IPS DF 6.9 (cell line): ENCODE measurements at places on chromosomes 3 and 15.

GRCh38 chr15:66715181-66715624 is 13.2 kb downstream of the SMAD6 start:
- no peak overlapping the region for H3K4me3 ChIP-seq
- H3K4me1 ChIP-seq, result no peaks in the 10 kb centered on the region
- no peaks in the 10 kb centered on the region for H3K27me3 ChIP-seq
- 0 out of 2 replicates have a peak, but pooled peaks cover 5% of the 10 kb centered on the region for H3K36me3 ChIP-seq
- no peak overlapping the region for H3K27ac ChIP-seq

- H3K27me3 ChIP-seq, result no peaks in the 10 kb centered on the region
- no peaks in the 10 kb centered on the region for H3K4me1 ChIP-seq
- no peaks in the 10 kb centered on the region for H3K36me3 ChIP-seq
- H3K27ac ChIP-seq, result no peak overlapping the region
These were observed 47.3 kb downstream of the TMCO5A start for GRCh38 chr15:37981775-37982174.

- H3K27ac ChIP-seq, result no peak overlapping the region
- H3K27me3 ChIP-seq, result no peaks in the 10 kb centered on the region
- no peak for DNase-seq
- no peaks in the 10 kb centered on the region for H3K4me1 ChIP-seq
- no peaks in the 10 kb centered on the region for H3K36me3 ChIP-seq
These were observed 43.0 kb downstream of the SAXO2 start for GRCh38 chr15:82305621-82306048.

GRCh38 chr15:83064859-83065258 is 2.2 kb downstream of the BTBD1 start:
- peaks cover 2% of the 10 kb centered on the region; the same call in 1 of the 2 replicates for H3K4me1 ChIP-seq
- no peak overlapping the region for H3K27ac ChIP-seq
- no peak overlapping the region for H3K4me3 ChIP-seq
- H3K36me3 ChIP-seq, result no peaks in the 10 kb centered on the region

DNA sequence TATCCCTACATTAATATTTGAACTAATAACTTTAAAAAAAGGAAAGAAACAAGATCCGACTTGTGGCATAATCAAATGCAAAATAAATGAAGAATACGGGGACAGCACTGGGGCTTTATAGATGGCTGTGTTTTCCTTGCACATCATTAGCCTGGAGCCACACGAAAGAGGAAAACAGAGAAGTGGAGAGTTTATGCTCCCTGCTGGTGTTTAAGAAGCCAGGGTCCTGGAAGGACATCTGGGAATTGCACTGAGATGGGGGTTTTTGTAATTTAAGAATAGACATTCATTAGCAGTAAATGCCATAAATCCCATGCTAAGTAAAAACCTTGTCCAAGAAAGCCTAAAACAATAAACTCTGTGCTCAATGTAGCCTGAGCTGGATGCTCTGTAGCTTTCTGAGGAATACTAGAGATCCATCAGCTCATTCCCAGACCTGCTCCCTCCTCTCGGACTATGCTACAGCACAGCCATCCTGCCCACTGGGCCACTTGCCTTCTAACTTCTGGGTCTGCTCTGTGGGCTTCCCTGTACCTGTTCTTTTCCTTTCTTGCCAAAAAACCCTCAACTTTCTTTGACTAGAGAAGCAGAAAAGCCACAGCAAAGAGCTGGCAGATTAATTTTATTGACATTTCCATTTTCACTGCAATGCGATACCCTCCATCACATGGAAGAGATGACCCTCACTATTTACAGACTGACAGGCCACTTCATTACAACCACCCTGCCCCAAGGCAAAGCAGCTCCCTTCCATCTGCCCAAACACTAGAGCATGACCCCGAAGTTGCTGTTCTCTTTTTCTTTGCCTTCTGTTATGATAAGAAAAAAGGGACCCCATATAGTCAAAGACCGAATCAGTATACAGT is 62.3 kb downstream of the MEIS2 start:
- H3K27ac ChIP-seq, result no peak overlapping the region
- H3K36me3 ChIP-seq, result no peaks in the 10 kb centered on the region
- DNase-seq, result no peak
- no peaks in the 10 kb centered on the region for H3K4me1 ChIP-seq
- no peaks in the 10 kb centered on the region for H3K27me3 ChIP-seq

DNA sequence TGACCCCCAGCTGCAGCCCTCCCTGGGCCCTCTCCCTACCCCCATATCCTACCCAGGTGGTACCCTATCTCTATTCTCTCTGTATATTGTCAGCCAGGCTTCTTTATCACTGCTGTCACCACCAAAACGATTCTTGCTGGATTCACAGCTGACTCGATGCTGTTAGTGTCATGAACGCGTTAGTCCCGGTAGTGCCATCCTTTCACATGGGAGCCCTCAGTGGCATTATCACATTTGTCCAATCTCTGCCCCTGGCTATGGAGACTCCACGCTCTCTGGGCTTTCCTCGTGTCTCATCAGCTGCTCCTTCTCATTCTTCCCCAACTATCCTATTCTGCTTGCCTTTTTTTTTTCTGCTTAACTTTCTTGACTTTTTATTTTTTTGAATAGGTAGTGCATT is 7.0 kb downstream of the SCAMP5 start:
- no peaks in the 10 kb centered on the region for H3K36me3 ChIP-seq
- H3K4me1 ChIP-seq, result no peaks in the 10 kb centered on the region

DNA sequence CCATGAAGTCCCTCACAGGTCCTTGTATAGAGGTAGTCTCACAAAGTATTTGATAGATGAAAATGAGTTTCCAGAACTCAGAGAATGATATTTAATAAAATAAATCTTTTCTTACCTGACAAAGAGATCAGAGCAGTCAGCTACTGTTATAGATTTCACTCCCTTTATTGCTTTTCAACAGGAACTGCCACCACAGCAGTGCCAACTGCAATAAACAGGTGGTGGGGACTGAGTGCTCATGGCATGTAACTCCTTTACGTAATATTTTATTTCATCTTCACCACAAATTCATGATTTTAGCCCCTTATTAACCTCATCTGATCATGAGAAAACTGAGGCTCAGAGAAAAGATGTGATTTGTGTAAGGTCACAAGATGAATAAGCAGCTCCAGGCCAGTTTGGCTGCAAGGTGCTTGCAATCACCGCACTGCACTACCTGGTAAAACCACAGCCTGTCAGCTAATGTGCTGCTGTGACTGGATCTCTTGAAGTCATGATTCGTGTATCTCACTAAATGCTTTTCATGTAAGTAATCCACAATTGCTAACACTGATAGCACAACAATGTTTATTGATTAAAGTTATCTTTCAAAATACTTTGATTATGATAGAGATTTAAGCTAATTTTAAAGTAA is 78.8 kb downstream of the WNT5A start:
- no peak overlapping the region for H3K27ac ChIP-seq
- no peaks in the 10 kb centered on the region for H3K4me1 ChIP-seq
- DNase-seq, result no peak
- H3K27me3 ChIP-seq, result no peaks in the 10 kb centered on the region; the same call in 1 of the 2 replicates

GRCh38 chr3:66703501-66703900 is 202.7 kb upstream of the LRIG1 start:
- no peaks in the 10 kb centered on the region for H3K4me1 ChIP-seq
- no peaks in the 10 kb centered on the region for H3K36me3 ChIP-seq
- no peak overlapping the region for H3K27ac ChIP-seq
- DNase-seq, result no peak
- H3K27me3 ChIP-seq, result no peaks in the 10 kb centered on the region
- no peak overlapping the region for H3K4me3 ChIP-seq

DNA sequence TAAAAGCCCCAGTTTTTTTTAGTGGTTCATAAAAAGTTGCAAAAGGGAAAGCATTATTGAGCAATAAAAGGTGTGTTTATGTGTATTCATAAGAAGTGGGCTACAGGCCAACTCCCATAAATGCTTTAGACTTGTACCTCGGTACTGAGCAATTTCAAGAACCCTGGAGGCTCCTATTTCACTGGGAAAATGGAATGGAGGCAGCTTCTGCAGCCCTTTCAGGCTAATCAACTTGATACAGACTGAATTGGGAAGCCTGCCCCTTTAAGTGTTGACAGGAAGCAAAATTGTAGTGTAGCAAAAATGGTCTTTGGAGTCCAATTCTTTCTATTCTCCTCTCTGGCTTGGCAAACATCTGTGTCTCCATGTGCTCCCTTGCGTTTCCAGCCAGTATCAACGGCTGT is 118.8 kb downstream of the ECT2 start:
- no peak for DNase-seq
- no peaks in the 10 kb centered on the region for H3K27me3 ChIP-seq
- no peak overlapping the region for H3K27ac ChIP-seq
- H3K4me3 ChIP-seq, result no peak overlapping the region

- no peak overlapping the region for H3K27ac ChIP-seq
- no peak overlapping the region for H3K4me3 ChIP-seq
- no peaks in the 10 kb centered on the region for H3K27me3 ChIP-seq
- H3K36me3 ChIP-seq, result no peaks in the 10 kb centered on the region
- no peak for DNase-seq
These were observed 232.6 kb downstream of the GAP43 start for GRCh38 chr3:115855911-115856310.
